Non-pigmented ciliary epithelial cell (primary cell): ENCODE measurements at places on chromosomes 6 and 20.

GRCh38 chr20:58571693-58572427 is 56.7 kb upstream of the APCDD1L start:
- DNase-seq, result no peak

DNA sequence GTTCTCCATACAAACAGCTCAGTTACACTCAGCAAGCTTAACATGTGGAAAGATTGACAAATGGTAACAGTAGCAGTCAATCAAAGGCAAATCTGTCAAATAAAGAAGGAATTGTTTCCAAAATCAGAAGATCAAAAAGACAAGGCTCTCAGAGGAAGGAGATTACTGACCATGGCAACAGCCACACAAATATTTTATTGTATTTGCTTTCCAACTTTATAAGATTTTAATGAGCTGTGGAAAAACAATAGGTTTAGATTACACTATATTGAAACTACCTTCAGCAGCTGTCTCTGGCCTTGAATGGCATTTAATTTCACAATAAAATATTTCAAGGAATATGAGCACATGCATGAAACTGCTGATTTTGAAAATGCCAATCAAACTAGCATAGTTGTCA is 1143.9 kb upstream of the GJE1 start:
- no peak for DNase-seq

- no peak for DNase-seq
These were observed 932.1 kb downstream of the QKI start for GRCh38 chr6:164346631-164347030.

GRCh38 chr20:38123021-38123587 is 42.0 kb downstream of the TGM2 start:
- no peak for DNase-seq

DNA sequence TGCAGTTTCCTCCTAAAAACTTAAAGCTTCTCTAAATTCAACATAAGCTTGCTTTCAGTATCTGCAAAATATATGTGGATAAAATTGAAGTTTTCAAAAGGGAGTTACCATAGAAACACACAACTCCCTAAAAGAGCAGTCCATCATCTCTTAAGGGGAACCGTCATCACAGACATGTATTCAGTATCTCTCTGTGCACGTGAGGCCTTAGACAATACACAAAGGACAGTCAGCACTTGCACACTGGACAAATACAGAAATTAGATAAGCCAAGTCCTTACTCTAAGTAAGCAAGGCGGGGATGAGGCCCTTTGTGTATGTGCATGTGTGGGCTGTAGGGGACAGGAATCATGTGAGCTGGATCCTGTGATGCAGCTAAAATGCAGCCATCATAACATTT is 136.6 kb downstream of the BACH2 start:
- no peak for DNase-seq
